ENCODE measurements at places on chromosomes 13 and 19. TPM values are rescaled to one million over a fixed set of nuclear protein-coding genes. Genes with fewer than 3 reads are reported as not detected.

DNA sequence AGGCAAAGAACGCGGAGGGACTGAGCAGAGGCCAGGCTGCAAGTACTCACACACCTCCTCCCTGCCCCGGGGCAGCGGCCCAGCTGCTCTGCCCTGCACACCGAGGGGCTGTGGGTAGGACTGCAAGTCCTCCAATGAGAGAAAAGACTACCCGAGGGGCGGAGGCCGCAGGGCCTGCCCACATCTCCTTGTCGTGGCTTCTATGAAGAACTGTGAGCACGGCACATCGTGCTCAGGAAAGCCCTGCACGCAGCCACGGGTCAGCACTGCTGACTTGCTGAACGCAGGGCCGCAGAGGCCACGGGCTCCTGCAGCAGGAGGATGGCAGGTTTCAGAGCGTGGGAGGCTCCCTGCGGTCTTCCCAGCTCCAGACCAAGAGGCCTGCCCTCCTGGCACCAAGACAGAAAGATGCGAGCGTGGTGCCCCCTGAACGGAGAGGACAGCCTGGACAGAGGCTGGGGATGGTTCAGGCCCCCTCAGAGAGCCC lies 37.4 kb downstream of the CEBPG start:
- no peak for DNase-seq

Gene ZFR2
- total RNA-seq: 4.4 TPM

Gene ADGRE2
- 37.0 TPM for total RNA-seq

Gene TUBA3C
- total RNA-seq: not detected

- DNase-seq: no peak
Observed at GRCh38 chr13:43377973-43378372, 354.6 kb downstream of the DNAJC15 start.

Gene PODNL1
- 0.61 TPM for total RNA-seq

Gene AZU1
- 1.8 TPM for total RNA-seq

DNA sequence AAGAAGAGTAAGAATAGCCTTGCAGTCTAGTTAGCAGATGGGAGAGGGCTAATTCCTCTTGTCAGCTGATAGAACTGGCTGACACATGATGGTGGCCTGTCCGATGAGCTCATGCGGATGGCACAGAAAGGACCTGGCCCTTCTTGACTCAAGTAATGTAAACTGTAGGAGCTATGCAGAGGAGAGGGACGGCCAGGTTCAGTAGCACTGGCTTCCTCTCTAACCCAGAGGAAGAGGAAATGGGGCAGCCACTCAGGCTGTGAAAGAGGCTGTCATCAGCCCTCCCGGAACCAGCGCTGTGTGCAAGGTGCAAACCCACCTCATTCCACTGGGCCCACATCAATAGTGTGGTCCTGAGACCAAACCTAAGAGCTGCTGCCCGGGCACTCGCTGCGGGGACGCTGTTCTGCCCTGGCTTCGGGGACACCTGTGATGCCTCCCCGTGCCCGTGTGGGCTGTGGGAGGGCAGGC lies 30.8 kb upstream of the USE1 start:
- peak; percentile 58 for DNase-seq

DNA sequence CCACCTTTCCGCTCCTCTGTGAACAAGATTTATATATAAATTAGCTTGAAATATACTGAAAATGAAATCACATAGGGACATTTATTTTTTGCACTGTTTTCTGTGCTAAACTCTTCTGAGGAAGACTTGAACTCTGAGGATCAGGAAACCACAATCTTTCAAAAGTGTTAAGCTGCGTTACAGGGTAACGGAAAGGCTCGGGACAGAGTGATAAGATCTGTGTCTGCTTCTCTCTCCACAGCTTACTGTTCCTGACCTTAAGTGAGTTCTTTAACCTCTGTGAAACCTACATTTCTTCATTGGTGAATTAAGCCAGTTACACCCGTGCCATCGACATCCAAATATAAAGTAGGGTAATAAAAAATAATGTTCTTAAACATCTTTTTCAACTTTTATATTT lies 38.9 kb downstream of the DACH1 start:
- no peak for DNase-seq

Gene SLITRK1
- not detected for total RNA-seq

DNA sequence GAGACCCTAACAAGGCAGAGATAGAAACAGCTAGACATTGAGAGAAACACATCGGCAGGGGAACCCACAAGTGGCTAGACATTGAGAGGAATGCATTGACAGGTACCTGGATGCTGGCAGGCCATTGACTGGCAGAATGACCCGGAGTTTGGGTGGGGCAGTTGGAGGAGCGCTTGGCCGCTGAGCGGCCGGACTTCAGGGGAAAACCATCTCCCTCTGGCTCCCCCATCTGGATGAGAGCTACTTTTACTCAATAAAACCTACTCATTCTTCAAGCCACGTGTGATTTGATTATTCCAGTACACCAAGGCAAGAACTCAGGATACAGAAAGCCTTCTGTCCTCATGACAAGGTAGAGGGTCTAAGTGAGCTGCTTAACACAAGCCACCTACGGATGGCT lies 473.4 kb downstream of the SLITRK5 start:
- no peak for DNase-seq

DNA sequence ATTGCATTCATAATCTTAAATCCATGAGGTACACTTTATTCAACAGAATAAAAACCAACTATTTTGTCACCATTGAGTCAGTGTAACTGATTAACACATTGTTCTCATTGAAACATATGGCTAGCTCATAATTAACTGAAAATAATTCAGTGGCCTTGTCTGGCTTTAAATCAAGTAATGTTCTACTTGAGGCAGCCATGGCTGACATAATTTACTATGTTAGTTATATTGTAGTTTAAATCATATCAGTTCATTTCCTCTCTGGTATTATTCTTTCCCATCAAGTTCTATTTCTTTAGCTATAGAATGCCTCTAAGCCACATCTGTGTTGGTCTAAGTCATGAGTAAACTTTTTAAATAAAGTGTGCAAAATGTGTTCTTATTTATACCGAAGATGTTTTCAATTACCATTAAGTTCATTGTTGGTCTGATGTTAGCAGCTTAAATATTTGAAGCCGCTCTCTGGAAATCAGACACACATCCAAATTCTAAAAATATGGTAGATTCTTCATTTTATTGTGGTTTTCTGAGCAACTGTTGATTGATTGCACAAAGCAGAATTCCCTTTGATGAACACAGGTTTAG lies 393.7 kb downstream of the GPC6 start:
- no peak for DNase-seq

Gene OR7A5
- total RNA-seq: not detected

Gene REX1BD
- total RNA-seq: 80.6 TPM

GRCh38 chr19:42121656-42122069 lies 10.6 kb downstream of the POU2F2 start:
- peak; percentile 87 for DNase-seq

DNA sequence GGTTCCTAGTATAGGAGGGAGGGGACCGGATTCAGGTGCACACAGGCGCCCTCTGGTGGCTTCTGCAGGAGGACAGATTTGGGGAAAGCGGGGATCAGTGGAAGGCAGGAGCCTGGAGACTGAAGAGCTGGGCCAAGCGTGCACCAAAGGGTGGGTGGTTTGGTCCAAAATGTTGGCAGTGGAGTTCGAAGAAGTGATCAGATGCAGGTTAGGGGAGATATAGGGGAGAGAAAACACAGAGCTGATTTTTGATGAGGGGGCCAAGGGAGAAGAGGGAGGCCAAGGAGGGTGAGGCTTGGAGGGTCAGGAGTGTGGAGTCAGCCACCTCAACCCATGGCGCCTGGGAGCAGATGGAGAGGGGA lies 6.8 kb upstream of the CARM1 start:
- DNase-seq: peak; percentile 75
